NCI-H748 treated with DMSO at 0.1 percent for 48 hours (cell line): ENCODE measurements at places on chromosomes 4 and X.

DNA sequence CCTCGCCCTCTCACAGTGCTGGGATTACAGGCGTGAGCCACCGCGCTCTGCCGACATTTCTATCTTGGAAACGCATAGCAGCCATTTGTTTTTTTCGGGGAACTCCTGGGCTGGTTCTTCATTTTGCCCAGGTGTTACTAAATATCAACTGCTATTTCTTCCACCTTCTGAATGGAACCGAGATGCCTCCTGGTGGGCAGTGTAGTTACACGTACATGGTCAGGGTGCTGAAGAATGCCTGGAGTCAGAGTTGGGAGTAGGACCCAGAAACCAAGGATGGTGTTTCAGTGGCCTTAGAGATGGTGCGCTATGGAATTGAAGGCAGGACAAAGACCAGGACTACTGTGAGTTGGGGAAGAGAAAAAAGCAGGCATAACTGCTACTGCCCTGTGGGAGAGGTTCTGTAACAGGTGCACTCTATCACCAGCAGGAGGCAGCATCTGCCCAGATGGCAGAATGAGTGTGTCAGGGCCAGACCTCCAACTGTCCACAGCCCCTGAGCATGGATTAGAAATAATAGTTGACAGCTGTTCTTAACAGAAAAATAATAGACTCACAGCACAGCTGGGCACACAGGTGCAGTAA is 81.7 kb downstream of the ZC4H2 start:
- DNase-seq = no peak

DNA sequence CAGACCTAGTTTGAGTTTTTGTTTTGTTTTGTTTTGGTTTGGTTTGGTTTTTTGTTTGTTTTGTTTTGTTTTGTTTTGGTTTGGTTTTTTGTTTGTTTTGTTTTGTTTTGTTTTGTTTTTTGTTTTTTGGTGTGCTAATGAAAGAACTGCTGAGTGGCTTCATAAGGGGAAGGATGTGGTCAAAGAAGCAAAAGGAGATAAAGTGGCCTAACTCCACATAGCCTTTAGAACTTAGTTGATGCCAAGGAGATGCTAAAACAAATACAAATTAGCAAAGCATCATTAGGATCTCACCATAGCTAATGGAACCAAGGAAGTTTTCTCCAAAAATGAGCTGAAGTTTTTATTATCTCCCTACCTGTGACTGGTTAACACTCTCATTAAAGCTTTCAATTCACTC is 44.6 kb upstream of the TMEM164 start:
- no peak for DNase-seq

DNA sequence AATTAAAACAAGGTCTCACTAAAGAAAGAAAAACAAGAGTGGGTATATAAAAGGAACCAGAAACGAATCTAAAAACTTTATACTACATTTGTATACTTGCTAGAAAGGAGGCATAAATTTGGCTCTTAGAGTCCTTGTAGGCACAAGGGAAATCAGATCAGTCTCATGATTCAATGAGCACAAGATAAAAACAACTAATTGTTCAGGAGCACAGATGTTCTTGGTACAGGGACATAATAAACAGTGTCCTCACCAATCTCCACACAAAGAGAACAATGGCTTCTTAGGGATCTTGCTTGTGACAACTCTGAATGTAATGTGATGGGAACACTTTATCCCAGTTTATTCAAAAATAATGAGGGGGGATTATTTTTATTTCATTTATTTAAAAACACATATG is 28.3 kb downstream of the TMEM144 start:
- DNase-seq = no peak

GRCh38 chr4:67880866-67881610 is 2.8 kb downstream of the TMPRSS11D start:
- DNase-seq = no peak

DNA sequence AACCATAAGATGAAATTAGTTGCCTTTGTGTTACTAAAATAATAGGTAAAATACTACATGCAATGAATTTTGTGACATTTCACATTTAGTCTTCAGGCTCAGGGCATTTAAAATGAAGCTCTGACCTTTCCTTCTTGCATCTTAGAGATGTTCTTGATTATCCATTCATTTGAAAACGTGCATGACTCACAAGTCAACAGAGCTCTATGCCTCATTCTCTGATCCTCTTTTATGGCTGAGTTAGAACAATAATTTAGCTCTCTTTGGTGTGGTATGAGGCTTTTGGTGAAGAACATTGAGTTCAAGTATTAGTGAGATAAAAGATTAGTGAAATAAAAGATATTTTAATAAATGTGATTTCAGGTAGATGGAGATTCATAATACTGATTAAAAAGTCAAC is 66.5 kb downstream of the TIGD2 start:
- no peak for DNase-seq

GRCh38 chr4:62410371-62411003 is 1210.4 kb downstream of the ADGRL3 start:
- DNase-seq = no peak

GRCh38 chr4:73815145-73815544 is 21.3 kb upstream of the CXCL6 start:
- DNase-seq = no peak
